Uterus (tissue), 4 donors: ENCODE measurements at places on chromosomes 3 and 15. TPM values are rescaled to one million over a fixed set of nuclear protein-coding genes. Genes with fewer than 3 reads are reported as not detected.

- no peak for DNase-seq
- no peak overlapping the region for H3K4me3 ChIP-seq
- H3K27me3 ChIP-seq, result no peaks in the 10 kb centered on the region
- H3K27ac ChIP-seq, result no peak overlapping the region
Measured at GRCh38 chr3:197466586-197467399, 89.0 kb downstream of the BDH1 start.

OCA2 gene
- total RNA-seq, result 4.6 TPM

KPNA1 gene
- total RNA-seq, result 88.3 TPM

GRCh38 chr15:73482166-73482565, 39.2 kb downstream of the REC114 start:
- no peaks in the 10 kb centered on the region for H3K4me1 ChIP-seq
- no peaks in the 10 kb centered on the region for H3K36me3 ChIP-seq
- no peaks in the 10 kb centered on the region for H3K27me3 ChIP-seq
- no peak for DNase-seq

GRCh38 chr3:130342821-130343661, 2.4 kb upstream of the COL6A5 start:
- no peak overlapping the region for H3K27ac ChIP-seq
- H3K4me3 ChIP-seq, result no peak overlapping the region
- no peak for DNase-seq

GRCh38 chr15:34890424-34890823, 79.1 kb downstream of the AQR start:
- no peak overlapping the region for H3K4me3 ChIP-seq
- no peak for DNase-seq
- H3K27me3 ChIP-seq, result no peaks in the 10 kb centered on the region
- H3K4me1 ChIP-seq, result no peaks in the 10 kb centered on the region
- H3K36me3 ChIP-seq, result no peaks in the 10 kb centered on the region

- DNase-seq, result peak; percentile 67
- H3K4me3 ChIP-seq, result no peak overlapping the region
- peaks cover 8% of the 10 kb centered on the region for H3K4me1 ChIP-seq
Measured at GRCh38 chr15:67193223-67193990, 61.1 kb downstream of the AAGAB start.

GRCh38 chr3:63364495-63364894, 86.4 kb downstream of the SYNPR start:
- H3K4me3 ChIP-seq, result no peak overlapping the region
- H3K27me3 ChIP-seq, result no peaks in the 10 kb centered on the region
- no peak for DNase-seq
- H3K27ac ChIP-seq, result no peak overlapping the region

- no peaks in the 10 kb centered on the region for H3K36me3 ChIP-seq
- no peak overlapping the region for H3K4me3 ChIP-seq
- no peak overlapping the region for H3K27ac ChIP-seq
- H3K4me1 ChIP-seq, result no peaks in the 10 kb centered on the region
- no peaks in the 10 kb centered on the region for H3K27me3 ChIP-seq
- DNase-seq, result no peak
Measured at GRCh38 chr3:108122276-108122675, 31.4 kb upstream of the CD47 start.

- no peaks in the 10 kb centered on the region for H3K4me1 ChIP-seq
- H3K4me3 ChIP-seq, result no peak overlapping the region
- no peaks in the 10 kb centered on the region for H3K36me3 ChIP-seq
- H3K27ac ChIP-seq, result no peak overlapping the region
- H3K27me3 ChIP-seq, result no peaks in the 10 kb centered on the region
- DNase-seq, result no peak
Measured at GRCh38 chr3:160286231-160286630, 61.0 kb downstream of the C3orf80 start.

GRCh38 chr3:32978331-32978730, 26.9 kb downstream of the CCR4 start:
- no peaks in the 10 kb centered on the region for H3K36me3 ChIP-seq
- H3K4me1 ChIP-seq, result no peaks in the 10 kb centered on the region
- H3K27me3 ChIP-seq, result no peaks in the 10 kb centered on the region

DNA sequence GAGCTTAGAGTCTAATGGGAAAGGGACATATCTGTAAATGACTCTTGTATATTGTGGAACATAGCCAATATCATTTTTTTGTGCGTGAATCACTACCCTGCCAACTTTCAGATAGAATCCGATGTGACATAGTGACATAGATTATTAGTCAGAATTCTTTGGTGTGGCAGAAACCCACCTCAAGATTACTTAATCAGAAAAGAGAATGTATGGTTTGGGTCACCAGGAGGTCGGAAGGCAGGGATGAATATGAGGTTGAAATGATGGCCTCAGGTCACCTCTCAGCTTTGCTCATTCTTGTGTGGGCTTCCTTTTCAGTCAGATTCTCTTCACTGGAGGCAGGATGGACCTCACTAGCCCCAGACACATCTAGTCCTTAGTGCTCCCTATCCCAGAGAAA, 41.4 kb downstream of the SNAPC5 start:
- H3K36me3 ChIP-seq, result no peaks in the 10 kb centered on the region
- H3K27ac ChIP-seq, result no peak overlapping the region
- no peaks in the 10 kb centered on the region for H3K4me1 ChIP-seq
- DNase-seq, result no peak

DNA sequence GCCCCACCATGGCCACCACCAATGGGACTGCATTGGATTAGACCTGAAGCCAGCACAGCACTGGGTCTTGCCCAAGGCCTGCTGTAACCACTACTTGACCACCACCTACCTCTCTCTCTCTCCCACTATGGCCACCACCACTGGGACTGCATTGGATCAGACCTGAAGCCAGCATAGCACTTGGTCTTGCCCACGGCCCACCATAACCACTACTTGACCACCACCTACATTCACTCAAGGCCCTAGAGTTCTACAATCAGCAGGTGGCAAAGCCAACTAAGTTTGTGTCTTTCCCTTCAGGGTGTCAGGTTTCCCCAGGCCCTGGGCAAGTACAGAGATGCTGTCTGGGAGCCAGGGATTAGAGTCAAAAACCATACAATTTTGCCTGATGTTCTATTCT, 57.6 kb downstream of the ESYT3 start:
- DNase-seq, result no peak
- H3K27me3 ChIP-seq, result no peaks in the 10 kb centered on the region
- no peaks in the 10 kb centered on the region for H3K4me1 ChIP-seq
- no peak overlapping the region for H3K27ac ChIP-seq

GRCh38 chr3:13053420-13053819, 19.8 kb downstream of the IQSEC1 start:
- H3K27me3 ChIP-seq, result no peaks in the 10 kb centered on the region
- H3K4me3 ChIP-seq, result no peak overlapping the region
- no peaks in the 10 kb centered on the region for H3K36me3 ChIP-seq
- no peak for DNase-seq
- H3K4me1 ChIP-seq, result no peaks in the 10 kb centered on the region

GRCh38 chr15:32861174-32861573, 143.4 kb downstream of the GREM1 start:
- no peaks in the 10 kb centered on the region for H3K27me3 ChIP-seq
- no peaks in the 10 kb centered on the region for H3K36me3 ChIP-seq
- no peak for DNase-seq
- H3K4me1 ChIP-seq, result no peaks in the 10 kb centered on the region
- no peak overlapping the region for H3K4me3 ChIP-seq
- H3K27ac ChIP-seq, result no peak overlapping the region
